ENCODE measurements at places on chromosomes 5 and 9. TPM values are rescaled to one million over a fixed set of nuclear protein-coding genes. Genes with fewer than 3 reads are reported as not detected.

- peak; percentile 17 for DNase-seq
These were observed 194.8 kb downstream of the FBXL7 start for GRCh38 chr5:15694696-15695214.

TERT gene
- 2,604 TPM for total RNA-seq

C9orf40 gene
- total RNA-seq = 8.5 TPM

PCSK5 gene
- total RNA-seq = 0.28 TPM

GRCh38 chr5:117332341-117332740 is 757.7 kb upstream of the SEMA6A start:
- no peak for DNase-seq

TIFAB gene
- not detected for total RNA-seq

DNA sequence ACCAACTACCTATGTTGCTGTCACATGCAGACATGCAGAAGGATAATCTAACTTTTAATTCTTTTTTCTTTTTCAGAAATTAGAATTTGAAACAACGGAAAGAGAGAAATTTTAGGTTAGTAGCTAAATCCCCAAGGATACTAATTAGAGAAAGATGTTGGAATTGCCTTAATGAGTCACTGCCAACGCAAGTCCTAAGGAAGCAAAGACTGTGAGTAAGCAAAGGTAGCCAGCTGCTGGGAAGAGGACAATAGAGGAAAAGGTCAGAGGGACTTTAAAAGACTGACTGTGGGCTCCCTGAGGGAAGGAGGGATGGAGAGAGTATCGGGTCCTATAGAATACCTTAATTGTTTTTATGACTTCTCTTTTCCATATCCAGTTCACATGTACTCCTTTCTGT is 461.9 kb upstream of the PAPPA start:
- DNase-seq = peak; percentile 85

NME5 gene
- 0.67 TPM for total RNA-seq

CBY3 gene
- not detected for total RNA-seq

- DNase-seq = no peak
These were observed 10.5 kb downstream of the SH2D3C start for GRCh38 chr9:127767909-127768331.

KCNT1 gene
- total RNA-seq = not detected

SLC45A2 gene
- total RNA-seq = not detected

SMC5 gene
- 18.4 TPM for total RNA-seq

GRCh38 chr5:3417376-3417943 is 178.2 kb upstream of the IRX1 start:
- DNase-seq = no peak

GRCh38 chr5:67317603-67318002 is 121.0 kb upstream of the CD180 start:
- no peak for DNase-seq

DNA sequence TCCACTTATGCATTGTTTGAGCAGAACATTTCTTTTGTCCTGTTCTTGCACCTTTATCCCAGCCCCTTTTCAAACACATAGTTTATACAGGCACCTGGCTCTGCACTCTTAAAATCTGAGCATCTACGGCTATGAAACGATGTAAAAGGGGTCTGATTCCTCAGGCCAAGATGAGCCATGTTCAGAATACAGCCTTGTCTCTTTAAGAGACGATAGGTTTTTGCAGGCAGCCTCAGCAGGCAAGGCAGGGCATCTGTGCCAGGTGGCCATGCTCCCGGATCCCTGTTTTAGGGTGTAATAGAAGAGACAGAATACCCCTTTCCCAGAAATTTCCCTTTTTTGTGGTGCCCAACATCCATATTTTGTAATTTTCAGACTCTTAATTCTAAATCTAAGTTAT is 89.1 kb upstream of the NFIB start:
- DNase-seq = no peak

TRAF1 gene
- total RNA-seq = 0.69 TPM
